WTC11 (cell line): ENCODE measurements at places on chromosomes 2 and 18. TPM values are rescaled to one million over a fixed set of nuclear protein-coding genes. Genes with fewer than 3 reads are reported as not detected.

GRCh38 chr2:127829845-127830246, 18.9 kb upstream of the WDR33 start:
- H3K4me1 ChIP-seq: peaks cover 35% of the 10 kb centered on the region
- H3K27me3 ChIP-seq: peaks cover 28% of the 10 kb centered on the region
- H3K36me3 ChIP-seq: peaks cover 44% of the 10 kb centered on the region
- peak; percentile 30 for DNase-seq
- peak overlapping the region; percentile 98 for H3K27ac ChIP-seq

GRB14 gene
- total RNA-seq: 14.9 to 17.2 TPM (median 17.2 TPM) in 3 replicates

IL1R2 gene
- total RNA-seq: 0.22 TPM in 1 of 3 replicates, not detected in the others

ZAP70 gene
- total RNA-seq: 0.61 to 0.73 TPM (median 0.64 TPM) in 3 replicates

- H3K36me3 ChIP-seq: no peaks in the 10 kb centered on the region
- H3K27me3 ChIP-seq: peaks cover 58% of the 10 kb centered on the region
- H3K4me3 ChIP-seq: peak overlapping the region; percentile 92
- no peak overlapping the region for H3K27ac ChIP-seq
- peak; percentile 67 for DNase-seq
- peaks cover 26% of the 10 kb centered on the region for H3K4me1 ChIP-seq
Observed at GRCh38 chr2:199458009-199458805, 468 bp upstream of the SATB2 start.

MYOM1 gene
- 0.35 to 0.64 TPM (median 0.53 TPM) in 3 replicates for total RNA-seq

- H3K27me3 ChIP-seq: no peaks in the 10 kb centered on the region
- no peak overlapping the region for H3K4me3 ChIP-seq
- DNase-seq: no peak
- no peak overlapping the region for H3K27ac ChIP-seq
- H3K4me1 ChIP-seq: peaks cover 16% of the 10 kb centered on the region
Observed at GRCh38 chr18:80229766-80230745, 17.3 kb downstream of the PARD6G start.
